ENCODE measurements at places on chromosomes 7 and 10.

- no peak for DNase-seq
These were observed 24.5 kb downstream of the OGDHL start for GRCh38 chr10:49737474-49738201.

GRCh38 chr7:108454674-108455550, 1.3 kb downstream of the NRCAM start:
- DNase-seq = peak; percentile 14

DNA sequence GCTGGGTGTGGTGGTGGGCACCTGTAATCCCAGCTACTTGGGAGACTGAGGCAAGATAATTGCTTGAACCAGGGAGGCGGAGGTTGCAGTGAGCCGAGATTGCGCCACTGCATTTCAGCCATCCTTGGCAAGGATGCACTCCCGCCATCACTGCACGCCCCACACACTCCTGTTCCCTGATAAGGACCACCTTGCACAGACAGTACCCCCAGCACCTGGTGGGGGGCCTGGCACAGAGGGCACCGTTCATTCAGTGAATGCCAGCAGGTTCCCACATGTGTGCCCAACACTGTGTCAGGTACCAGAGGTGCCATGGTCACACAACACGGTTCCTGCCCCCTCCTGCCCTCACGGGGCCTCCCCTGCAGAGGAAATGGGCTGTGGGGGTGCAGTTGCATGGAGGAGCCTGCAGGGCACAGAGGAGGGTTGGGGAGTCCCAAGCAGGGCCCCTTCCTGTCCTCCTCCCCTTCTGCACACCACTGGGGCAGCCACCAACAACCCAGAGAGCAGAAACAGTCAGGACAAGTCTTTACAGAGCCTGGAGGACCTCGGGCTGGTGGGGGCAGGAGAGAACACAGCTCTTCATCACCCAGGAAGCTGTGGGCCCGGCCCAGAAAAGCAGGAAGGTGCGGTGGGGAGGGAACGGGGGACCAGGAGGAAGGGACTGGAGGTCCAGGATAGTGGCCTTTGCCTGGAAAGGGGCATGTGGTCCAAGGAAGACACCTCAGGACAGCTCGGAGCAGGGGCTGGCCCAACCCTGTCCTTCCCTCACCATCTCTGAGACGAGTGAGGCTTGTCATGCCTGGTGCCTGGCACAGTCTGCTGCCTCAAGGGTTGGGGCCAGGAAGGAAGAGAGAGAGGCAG, 7.1 kb downstream of the CRYGN start:
- no peak for DNase-seq

- no peak for DNase-seq
These were observed 4.3 kb upstream of the ABCC2 start for GRCh38 chr10:99777918-99778714.

GRCh38 chr10:15279236-15279635, 91.9 kb downstream of the FAM171A1 start:
- no peak for DNase-seq

DNA sequence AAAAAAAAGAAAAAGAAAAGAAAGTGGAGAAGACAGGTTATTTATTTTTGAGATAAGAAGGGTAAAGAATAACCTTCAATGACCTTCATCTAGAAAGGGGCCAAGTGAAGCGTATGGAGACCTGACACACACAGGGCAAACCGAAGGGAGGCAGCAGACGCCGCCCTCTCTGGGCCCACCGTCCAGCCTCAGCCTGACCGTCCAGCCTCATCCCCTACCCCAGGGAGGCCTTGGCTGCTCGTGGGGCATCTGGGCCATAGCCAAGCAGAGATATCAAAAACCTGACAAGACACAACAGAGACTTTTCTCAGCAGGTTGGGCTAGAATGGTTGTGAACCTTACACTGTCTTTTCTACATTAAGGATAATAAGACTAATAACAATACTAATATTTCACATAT, 10.9 kb downstream of the PRKAG2 start:
- no peak for DNase-seq

Data from substantia nigra (tissue), 51 donors.